Naive thymus-derived CD8-positive, alpha-beta T cell (primary cell): ENCODE measurements at places on chromosomes 11 and 22.

GRCh38 chr11:32297611-32298011, 137.7 kb downstream of the WT1 start:
- no peak for DNase-seq
- no peaks in the 10 kb centered on the region for H3K36me3 ChIP-seq
- H3K4me1 ChIP-seq: no peaks in the 10 kb centered on the region
- H3K27me3 ChIP-seq: no peaks in the 10 kb centered on the region
- H3K4me3 ChIP-seq: no peak overlapping the region
- no peak overlapping the region for H3K27ac ChIP-seq

GRCh38 chr11:105670811-105671210, 60.9 kb downstream of the GRIA4 start:
- peaks cover 4% of the 10 kb centered on the region for H3K36me3 ChIP-seq
- no peak for DNase-seq
- no peaks in the 10 kb centered on the region for H3K27me3 ChIP-seq
- no peaks in the 10 kb centered on the region for H3K4me1 ChIP-seq
- no peak overlapping the region for H3K4me3 ChIP-seq
- H3K27ac ChIP-seq: no peak overlapping the region

GRCh38 chr11:134853992-134854991, 442.2 kb upstream of the B3GAT1 start:
- no peak overlapping the region for H3K4me3 ChIP-seq
- DNase-seq: no peak
- H3K27ac ChIP-seq: no peak overlapping the region
- no peaks in the 10 kb centered on the region for H3K4me1 ChIP-seq
- no peaks in the 10 kb centered on the region for H3K36me3 ChIP-seq

GRCh38 chr11:1701091-1701807, 4.3 kb downstream of the KRTAP5-6 start:
- peak overlapping the region; percentile 57 for H3K4me3 ChIP-seq
- H3K36me3 ChIP-seq: peaks cover 15% of the 10 kb centered on the region
- peaks cover 27% of the 10 kb centered on the region for H3K4me1 ChIP-seq
- DNase-seq: no peak
- peak overlapping the region; percentile 93 for H3K27ac ChIP-seq

GRCh38 chr11:2376751-2377451, at the start of gene CD81:
Gene CD81, plus strand, starts transcription at chr11:2377310. Its CDS starts 240 bp downstream, at chr11:2377550.
- H3K36me3 ChIP-seq: peaks cover 2% of the 10 kb centered on the region
- peaks cover 29% of the 10 kb centered on the region for H3K4me1 ChIP-seq
- H3K27me3 ChIP-seq: no peaks in the 10 kb centered on the region

GRCh38 chr11:114614127-114614720, 18.6 kb upstream of the NXPE4 start:
- no peak for DNase-seq
- no peaks in the 10 kb centered on the region for H3K4me1 ChIP-seq
- no peaks in the 10 kb centered on the region for H3K36me3 ChIP-seq
- no peaks in the 10 kb centered on the region for H3K27me3 ChIP-seq

GRCh38 chr11:134157451-134157850, 66.3 kb downstream of the NCAPD3 start:
- no peak for DNase-seq
- H3K36me3 ChIP-seq: peaks cover 13% of the 10 kb centered on the region
- no peaks in the 10 kb centered on the region for H3K4me1 ChIP-seq
- H3K4me3 ChIP-seq: no peak overlapping the region

DNA sequence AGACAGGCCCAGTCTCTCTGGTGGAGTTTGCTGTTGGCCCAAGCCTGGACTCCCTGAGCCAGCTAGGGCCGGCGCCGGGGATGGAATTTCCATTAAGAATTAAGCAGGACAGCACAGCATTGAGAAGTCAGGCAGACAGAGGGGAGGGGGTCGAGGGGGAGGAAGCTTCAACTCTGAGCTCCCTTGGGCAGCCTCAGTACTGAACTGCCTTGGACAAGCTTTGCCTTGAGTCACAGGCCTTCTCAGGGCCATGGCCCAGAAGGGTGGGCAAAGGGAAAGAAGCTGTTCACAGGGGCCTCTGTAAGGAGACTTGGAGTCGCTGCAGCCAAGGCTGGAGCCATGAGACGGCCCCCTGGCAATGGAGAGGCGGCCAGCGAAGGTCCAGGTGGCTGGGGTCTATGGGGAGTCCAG, 2.6 kb upstream of the INSC start:
- H3K4me3 ChIP-seq: no peak overlapping the region
- H3K36me3 ChIP-seq: no peaks in the 10 kb centered on the region
- H3K27me3 ChIP-seq: peaks cover 34% of the 10 kb centered on the region
- H3K4me1 ChIP-seq: peaks cover 18% of the 10 kb centered on the region
- no peak overlapping the region for H3K27ac ChIP-seq

- H3K4me3 ChIP-seq: no peak overlapping the region
- H3K27me3 ChIP-seq: peaks cover 43% of the 10 kb centered on the region
- no peak for DNase-seq
- H3K36me3 ChIP-seq: no peaks in the 10 kb centered on the region
- H3K4me1 ChIP-seq: no peaks in the 10 kb centered on the region
These were observed 246.2 kb upstream of the PLET1 start for GRCh38 chr11:112506852-112507251.

GRCh38 chr11:112453601-112454577, 193.2 kb upstream of the PLET1 start:
- H3K4me1 ChIP-seq: no peaks in the 10 kb centered on the region
- H3K27me3 ChIP-seq: peaks cover 2% of the 10 kb centered on the region
- no peak overlapping the region for H3K4me3 ChIP-seq
- DNase-seq: no peak
